Activated T-helper 17 cell treated with anti-CD3 and anti-CD28 coated beads, Interleukin-2, amount 50 U/mL, for 72 hours (primary cell): ENCODE measurements at places on chromosomes 16 and 17. TPM values are rescaled to one million over a fixed set of nuclear protein-coding genes. Genes with fewer than 3 reads are reported as not detected.

CSH2 gene
- total RNA-seq = 2.3 TPM

HOXB7 gene
- total RNA-seq = not detected

KRTAP4-5 gene
- total RNA-seq = not detected

EVPL gene
- not detected for total RNA-seq

OR1D5 gene
- not detected for total RNA-seq

HS3ST3B1 gene
- 10.7 TPM for total RNA-seq

SYNGR3 gene
- total RNA-seq = 5.9 TPM

GP2 gene
- not detected for total RNA-seq

VMP1 gene
- 488 TPM for total RNA-seq

C17orf100 gene
- total RNA-seq = 1.1 TPM

DOC2B gene
- total RNA-seq = 1.3 TPM

TPPP3 gene
- not detected for total RNA-seq

GLYR1 gene
- 97.2 TPM for total RNA-seq

TBC1D28 gene
- not detected for total RNA-seq

SLFN12 gene
- 10.4 TPM for total RNA-seq

RMI2 gene
- 34.3 TPM for total RNA-seq

GALR2 gene
- total RNA-seq = 14.8 TPM

KRTAP17-1 gene
- not detected for total RNA-seq
